ENCODE measurements at places on chromosomes 6 and 20.

- no peak for DNase-seq
Observed at GRCh38 chr6:150925590-150925928, 60.1 kb downstream of the MTHFD1L start.

DNA sequence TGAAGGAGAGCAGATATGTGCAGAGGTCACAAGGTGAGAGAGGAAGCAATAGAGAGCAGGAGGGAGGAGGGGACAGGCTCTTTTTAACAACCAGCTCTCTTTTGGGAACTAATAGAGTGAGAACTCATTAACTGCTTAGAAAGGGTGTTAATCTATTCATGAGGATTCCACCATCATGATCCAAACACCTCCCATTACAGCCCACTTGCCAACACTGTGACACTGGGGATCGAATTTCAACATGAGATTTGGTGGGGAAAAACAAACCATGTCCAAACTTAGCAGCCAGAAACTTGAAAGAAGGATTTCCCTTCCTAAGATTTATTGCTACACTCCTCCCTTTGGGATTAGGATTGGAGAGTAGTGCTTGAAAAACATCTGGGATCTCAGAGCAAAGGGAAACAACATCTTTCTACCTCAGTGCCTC, 135.5 kb upstream of the PLCB4 start:
- no peak for DNase-seq

GRCh38 chr6:107550906-107551305, 61.0 kb downstream of the SOBP start:
- no peak for DNase-seq

- DNase-seq = no peak
Observed at GRCh38 chr6:137291441-137291840, 72.3 kb upstream of the IFNGR1 start.

DNA sequence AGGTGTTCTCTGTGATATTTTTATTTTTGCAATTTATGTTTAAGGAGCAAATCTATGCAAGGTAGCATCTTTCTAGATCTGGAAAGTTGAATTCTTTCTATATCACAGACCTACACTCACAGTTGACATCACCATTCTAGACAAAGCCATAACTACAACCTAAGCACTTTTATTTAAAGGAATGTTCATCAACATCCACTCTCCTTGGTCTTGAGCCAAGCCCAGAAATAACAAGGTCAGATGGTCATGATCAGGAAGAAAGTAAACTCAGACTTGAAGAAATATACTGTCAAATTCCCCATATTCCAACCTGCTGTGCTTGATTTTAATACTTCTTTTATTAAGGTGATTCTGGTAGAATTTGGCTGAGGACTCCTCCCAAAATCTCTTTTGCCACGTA, 32.2 kb downstream of the MMUT start:
- no peak for DNase-seq

GRCh38 chr20:62019144-62019805, 46.4 kb downstream of the TAF4 start:
- no peak for DNase-seq

DNA sequence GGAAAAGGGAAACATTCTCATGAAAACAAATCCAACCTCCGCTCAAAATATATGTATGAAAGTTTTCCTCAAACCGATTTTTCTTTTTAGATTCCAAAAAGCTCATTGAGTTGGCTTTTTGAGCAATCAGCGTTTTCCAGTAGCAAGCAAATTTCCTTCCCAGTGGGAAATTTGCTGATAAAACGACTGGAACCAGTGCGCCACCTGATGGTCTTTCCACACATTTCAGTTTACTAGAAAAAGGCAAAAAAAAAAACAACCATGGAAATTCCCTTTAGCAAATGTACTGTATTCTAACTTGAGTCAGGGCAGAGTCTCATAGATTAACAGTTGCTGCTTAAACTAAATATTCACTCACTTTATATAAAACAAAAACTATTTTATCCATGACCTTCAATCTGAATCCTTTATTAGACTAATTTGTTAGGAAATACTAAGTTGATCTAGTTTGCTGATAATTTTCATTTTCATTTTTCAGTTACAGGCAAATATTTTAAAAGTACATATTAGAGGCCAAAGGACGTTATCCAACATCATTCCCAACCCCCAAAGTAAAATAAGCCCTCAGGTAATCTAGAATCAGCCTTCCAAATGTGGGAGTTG, 271.5 kb downstream of the FOXA2 start:
- no peak for DNase-seq

DNA sequence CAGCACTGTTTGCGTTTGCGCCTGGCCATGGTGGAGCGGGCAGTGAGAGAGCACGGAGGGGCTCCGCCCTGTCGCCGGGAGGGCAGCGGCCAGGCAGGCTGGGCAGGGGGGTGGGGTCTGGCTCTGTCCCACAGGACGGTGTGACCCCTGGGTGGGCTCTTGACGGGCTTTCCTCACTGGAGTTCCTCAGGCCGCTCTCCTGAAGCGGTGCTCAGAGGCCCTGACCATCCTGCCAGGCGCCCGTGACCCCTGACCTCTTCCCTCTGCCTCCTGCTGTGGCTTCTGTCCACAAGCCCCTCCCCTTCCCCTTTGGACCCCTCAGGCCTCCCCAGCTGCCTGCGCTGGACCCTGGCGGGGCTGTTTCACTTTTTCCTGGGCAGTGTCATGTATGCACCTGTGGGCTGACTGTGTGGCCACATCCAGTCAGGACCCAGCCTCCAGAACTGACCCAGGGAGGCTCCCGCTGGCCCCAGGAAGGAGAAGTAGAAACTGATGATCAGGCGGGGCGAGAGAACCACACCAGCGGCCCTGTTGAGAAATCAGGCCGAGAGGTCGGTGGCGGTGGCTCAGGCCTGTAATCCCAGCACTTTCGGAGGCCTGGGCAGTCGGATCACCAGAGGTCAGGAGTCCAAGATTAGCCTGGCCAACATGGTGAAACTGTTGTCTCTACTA, 1.2 kb downstream of the OGFR start:
- no peak for DNase-seq

DNA sequence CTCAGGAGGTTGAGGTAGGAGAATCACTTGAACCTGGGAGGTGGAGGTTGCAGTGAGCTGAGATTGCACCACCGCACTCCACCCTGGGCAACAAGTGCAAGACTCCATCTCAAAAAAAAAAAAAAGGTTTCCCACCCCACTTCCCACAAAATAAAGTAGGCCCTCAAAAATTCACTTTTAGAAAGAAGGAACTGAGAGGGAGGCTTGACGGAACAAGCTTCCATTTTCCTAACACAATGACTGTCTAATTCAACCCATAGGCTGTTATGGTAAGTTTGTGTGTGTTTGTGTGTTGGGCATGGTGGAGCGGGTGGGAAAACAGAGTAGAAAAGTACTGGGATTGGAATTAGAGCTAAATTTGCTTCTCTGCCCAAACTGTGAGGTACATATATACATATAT, 98.4 kb upstream of the MAN1A1 start:
- DNase-seq = no peak

DNA sequence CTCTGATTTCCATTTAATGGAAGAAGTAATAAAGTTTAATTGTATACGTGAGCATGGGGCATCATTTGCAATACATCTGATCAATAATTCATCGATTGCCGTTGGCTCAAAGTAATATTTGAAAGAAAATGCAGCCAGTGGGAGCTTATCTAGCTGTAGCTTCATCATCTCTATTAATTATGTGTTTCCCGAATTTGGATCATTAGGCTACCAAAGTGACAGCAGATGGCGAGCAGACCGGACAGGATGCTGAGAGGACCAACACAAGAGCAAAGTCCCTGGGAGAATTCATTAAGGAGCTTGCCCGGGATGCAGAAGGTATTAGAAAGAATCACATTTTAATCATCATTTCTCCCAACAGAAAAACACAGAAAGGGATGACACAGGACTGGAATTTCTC, 327.1 kb downstream of the ARHGAP18 start:
- DNase-seq = no peak

DNA sequence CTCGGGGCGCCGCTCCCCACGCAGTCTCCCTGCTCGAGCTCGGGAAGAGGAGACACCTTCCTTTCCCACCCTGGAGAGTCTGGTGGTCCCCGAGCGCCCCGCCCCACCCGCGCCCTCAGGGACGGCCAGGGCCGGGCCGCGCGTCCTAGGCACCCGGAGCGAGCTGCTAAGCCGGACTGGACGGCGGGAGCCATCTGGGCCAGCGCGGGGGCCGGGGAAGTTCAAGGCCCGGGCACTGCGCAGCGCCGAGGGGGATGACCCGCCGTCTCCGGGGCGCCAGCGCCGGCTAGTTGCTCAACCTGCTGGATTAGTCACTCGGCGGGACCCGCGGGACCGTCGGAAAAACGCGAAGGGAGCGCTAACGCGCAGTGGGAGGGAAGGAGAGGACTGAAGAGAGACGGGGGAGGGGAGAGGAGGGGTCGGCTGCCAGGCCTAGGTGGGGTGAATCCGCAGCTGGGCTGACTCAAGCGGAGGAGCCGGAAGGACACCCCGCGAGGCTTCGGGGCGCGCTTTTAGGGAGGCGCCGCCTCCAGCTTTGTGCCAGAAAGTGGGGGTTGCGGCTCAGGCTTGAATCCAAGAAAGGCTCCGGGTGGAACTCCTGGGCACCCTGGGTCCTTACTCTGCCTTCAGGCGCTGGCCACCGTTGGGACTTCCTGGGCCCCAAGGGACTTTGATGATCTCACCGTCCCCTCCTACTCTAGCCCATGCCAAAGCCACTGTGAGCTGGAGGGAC, 75.7 kb upstream of the FOXP4 start:
- DNase-seq = peak; percentile 7

GRCh38 chr6:13461805-13462204, 25.6 kb downstream of the GFOD1 start:
- no peak for DNase-seq

GRCh38 chr6:127457456-127458064, 1.6 kb downstream of the KIAA0408 start:
- DNase-seq = no peak

DNA sequence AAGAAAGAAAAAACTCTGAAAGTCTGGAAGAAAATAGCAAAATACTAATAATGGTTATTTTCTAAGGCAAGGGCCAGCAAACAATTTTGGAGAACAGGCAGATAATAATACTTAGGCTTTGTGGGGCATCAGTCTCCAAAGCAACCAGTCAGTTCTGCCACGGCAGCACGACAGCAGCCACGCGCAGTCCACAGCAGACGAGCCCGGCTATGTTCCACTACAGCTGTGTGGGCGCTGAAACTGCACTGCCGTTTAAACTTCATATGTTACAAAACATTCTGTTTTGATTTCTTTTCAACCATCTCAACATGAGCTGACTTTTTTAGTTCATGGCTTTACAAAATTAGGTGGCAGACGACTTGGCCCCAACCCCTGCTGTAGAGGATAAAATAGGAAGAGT, 29.9 kb downstream of the MRS2 start:
- no peak for DNase-seq

- no peak for DNase-seq
Observed at GRCh38 chr6:111939902-111940301, 66.7 kb upstream of the FYN start.

DNA sequence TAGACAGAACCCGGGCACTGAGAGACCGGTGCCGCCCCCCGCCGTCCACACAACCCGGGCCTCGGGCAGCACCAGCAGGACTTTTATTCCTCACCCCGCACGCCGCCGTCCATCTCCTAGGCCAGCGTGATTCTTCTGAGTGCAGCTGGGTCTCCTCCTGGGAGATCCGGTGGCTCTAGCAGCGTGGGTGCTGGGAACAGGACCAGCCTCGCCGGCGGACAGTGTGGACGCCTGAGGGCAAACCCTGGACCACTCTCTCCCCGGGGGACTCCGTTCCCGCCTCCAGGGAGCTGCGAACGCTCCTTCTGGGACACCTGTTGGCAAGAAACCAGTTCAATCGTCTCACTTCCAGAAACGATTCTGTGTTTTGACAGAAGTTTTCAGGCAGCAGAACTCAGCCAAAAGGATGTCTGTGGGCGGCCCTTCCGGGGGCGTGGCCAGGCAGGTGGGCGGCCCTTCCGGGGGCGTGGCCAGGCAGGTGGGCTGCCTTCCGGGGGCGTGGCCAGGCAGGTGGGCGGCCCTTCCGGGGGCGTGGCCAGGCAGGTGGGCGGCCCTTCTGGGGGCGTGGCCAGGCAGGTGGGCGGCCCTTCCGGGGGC, 130.7 kb downstream of the DLL1 start:
- no peak for DNase-seq

GRCh38 chr6:24274441-24275083, 83.3 kb downstream of the DCDC2 start:
- DNase-seq = no peak

GRCh38 chr20:33147299-33147698, 20.7 kb upstream of the BPIFA2 start:
- no peak for DNase-seq

DNA sequence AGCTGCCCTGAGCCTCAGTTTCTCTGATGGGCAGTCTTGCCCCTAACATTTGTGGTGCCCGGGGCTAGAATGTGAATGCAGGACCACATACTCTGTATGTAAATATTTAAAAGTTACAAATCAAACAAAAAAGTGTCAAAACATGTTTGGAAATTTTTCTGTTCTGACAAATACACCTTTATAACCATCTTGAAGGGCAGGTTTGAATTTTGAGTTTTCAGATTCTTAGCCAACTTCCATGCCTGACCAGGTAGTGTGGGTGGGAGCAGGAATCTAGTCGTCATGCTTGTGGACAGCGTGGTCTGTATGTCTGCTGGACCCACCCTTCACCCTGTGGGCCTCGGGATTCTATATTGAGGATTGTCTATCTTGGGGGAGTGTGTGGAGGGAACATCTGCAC, 325.1 kb downstream of the SOX4 start:
- DNase-seq = no peak

GRCh38 chr6:40112350-40112749, 178.1 kb upstream of the MOCS1 start:
- DNase-seq = no peak

GRCh38 chr6:165704045-165704748, 41.2 kb upstream of the PDE10A start:
- DNase-seq = no peak

DNA sequence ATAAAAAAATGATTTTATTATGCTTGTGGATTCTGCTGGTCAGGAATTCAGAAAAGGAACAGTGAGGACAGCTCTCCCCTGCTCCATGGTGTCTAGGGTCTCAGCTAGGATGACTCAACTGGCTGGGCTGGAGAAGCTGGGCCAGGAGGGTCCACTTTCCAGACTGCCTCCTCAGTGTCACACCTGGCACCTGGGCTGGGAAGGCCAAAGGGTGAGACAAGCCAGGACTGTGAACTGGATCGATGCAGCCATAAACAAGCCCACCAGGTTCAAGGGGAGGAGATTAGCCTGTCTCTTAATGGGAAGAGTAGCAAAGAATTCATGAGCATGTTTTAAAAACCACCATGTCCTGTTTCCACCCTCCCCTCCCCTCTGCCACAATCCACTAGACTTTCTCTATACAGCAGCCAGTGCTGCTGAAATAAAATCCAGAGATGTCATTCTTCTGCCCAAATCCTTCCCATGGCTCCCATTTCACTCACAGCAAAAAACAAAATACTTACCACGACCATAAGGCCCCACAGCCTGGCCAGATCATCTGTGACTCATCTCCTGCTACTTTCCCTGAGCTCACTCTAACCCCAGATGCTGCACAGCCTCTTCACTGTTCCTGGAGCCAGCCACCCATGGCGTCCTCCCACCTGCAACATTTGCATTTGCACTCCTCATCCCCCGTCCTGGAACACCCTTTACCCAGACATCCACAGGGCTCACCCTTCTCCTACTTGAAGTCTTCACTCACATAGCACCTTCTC, 13.8 kb downstream of the SPTLC3 start:
- DNase-seq = no peak

All from GOT3 (cell line).